ENCODE measurements at places on chromosomes 16 and 17.

DNA sequence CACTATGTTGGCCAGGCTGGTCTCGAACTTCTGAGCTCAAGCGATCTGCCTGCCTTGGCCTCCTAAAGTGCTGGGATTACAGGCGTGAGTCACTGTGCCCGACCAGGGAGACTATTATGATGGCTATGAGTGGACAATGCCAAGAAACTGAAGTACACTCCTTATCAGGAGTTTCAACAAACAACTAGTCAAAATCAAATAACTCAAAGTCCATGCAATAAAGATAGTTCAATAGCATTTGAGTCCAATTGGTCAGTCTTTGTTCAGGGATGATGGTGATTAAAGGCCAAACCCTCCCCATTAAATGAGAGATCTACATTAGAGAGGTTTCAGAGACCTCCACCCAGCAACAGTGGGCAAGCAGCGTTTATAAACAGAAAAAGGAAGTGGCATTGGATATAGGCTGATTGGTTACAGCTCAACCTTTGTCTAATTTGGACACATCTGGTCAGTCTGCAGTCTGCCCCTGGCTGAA is 8.0 kb downstream of the CHST5 start:
- no peak for DNase-seq

DNA sequence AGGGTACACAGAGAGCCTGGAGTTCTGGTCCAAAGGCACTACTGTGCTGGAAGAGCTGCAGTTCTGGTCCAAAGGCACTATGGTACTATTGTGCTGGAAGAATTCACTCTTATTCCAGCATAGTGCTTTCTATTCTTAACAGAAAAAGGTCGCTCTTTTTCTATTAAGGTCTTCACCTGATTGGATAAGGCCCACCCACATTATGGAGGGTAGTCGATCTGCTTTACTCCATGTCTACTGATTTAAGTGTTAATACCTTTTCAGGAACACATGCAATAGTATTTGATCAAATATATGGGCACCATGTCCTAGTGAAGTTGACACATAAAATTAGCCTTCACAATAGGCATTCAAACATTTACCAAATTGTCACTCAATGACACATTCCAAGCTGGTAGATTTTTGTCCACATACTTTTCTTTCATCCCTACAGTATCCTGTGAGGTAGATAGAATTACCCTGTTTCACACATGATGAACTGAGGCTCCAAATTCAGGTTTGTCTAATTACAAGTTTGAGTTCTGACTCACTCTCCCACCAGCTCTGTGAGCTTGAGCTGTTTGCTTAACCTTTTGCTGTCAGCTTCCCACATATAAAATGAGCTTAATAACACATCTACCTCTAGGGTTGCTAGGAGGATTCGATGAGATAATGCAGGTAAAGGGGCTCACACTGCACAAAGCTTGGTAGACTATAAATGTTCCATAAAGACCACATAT is 129.9 kb downstream of the AIPL1 start:
- DNase-seq = no peak

DNA sequence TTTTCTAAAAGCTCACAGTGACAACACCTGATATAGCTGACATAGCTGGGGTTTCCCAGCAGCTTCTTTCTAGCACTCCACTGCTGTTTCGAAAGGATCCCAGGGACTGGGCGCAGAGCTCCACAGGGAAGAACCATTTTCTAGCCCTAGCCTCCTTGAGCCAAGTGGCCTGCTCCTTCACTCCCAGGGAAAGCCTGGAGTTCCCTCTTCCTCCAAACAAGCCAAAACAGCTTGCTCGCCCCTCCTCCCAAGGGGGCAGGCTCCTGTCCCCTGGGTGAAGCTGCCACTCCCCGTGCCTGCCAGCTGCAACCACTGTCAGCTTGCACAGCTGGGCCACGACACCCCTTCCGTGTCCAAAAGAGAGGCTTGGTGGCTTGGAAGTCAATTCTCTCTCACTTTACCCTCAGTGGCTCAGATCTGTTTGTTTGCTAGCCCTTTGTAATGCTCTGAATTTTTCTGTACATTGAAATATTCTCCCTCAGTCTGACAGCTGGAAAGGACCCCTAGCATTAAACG is 59.8 kb downstream of the CYTH1 start:
- no peak for DNase-seq

- DNase-seq = no peak
Observed at GRCh38 chr17:8659758-8660410, 29.4 kb upstream of the MYH10 start.

DNA sequence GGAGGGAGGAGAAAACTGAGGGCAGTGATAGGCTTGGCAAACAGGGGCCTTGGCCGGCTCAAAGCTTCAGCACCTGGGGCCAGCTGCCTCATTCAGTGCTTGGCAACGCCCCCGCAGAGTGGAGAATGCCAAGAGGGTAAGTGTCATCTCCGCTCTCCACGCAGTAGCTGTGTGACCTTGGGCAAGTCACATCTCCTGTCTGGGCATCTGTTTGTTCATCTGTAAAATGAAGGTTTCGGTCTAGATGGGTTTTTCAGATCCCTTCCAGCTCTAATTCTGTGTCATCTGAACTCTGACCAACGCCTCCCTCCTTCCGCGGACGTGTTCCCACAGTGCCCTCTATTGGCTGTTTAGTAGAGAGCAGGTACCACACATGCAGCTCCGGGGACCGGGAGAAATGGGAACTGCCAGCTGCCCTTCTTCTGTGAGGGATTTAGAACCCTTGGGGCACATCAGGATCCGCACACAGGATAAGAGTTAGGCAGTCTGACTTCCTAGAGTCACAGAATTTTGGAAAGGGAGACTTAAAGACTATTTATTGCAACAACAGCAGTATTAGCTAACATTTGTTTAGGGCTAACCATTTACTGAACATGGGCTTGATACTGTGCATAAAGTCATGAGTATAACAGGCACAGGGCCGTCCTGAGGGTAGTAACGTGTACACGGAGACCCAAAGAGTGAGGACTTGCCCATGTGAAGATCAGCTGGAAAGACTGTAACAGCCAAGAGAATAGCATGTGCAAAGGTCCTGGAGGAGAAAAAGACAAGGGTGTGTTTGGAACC is 26.8 kb downstream of the GP2 start:
- peak; percentile 32 for DNase-seq

GRCh38 chr17:16044487-16044886 is 44.9 kb downstream of the TTC19 start:
- DNase-seq = no peak

DNA sequence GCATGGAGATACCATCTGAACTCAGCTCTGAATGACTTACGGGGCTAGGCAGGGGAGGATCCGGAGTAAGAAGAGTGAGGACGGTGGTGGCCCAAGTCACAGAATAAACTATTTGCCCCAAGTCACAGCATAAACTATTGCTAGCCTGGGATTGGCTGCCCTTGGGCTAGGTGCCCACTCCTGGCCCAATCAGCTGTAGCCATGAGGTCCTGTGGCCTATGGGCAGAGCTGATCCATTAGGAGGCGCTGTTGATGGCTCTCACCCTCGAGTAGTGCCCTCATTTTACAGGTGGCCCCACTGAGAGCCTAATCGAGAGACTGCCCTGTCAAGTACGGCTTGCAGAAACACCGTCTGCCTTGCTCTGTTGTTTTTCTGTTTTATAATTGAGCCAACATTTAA is 62.3 kb upstream of the ZNF423 start:
- no peak for DNase-seq

GRCh38 chr16:87945351-87946042 is 5.7 kb upstream of the BANP start:
- no peak for DNase-seq

DNA sequence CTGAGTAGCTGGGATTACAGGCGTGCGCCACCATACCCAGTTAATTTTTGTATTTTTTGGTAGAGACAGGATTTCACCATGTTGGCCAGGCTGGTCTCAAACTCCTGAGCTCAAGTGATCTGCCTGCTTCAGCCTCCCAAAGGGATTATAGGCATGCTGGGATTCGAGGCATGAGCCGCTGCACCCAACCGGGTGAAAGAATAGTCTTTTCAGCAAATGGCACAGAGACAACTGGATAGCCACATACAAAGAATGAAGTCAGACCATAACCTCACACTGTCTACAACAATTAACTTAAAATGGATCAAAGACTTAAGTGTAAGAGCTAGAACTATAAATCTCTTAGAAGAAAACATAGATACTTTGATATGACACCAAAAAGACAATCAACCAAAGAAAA is 67.6 kb downstream of the TBC1D16 start:
- no peak for DNase-seq

- no peak for DNase-seq
Observed at GRCh38 chr17:55427587-55427882, 5.9 kb upstream of the MMD start.

- DNase-seq = no peak
Observed at GRCh38 chr17:40529991-40530390, 28.6 kb upstream of the TNS4 start.

GRCh38 chr17:31541559-31541958 is 150.1 kb downstream of the RAB11FIP4 start:
- DNase-seq = no peak

DNA sequence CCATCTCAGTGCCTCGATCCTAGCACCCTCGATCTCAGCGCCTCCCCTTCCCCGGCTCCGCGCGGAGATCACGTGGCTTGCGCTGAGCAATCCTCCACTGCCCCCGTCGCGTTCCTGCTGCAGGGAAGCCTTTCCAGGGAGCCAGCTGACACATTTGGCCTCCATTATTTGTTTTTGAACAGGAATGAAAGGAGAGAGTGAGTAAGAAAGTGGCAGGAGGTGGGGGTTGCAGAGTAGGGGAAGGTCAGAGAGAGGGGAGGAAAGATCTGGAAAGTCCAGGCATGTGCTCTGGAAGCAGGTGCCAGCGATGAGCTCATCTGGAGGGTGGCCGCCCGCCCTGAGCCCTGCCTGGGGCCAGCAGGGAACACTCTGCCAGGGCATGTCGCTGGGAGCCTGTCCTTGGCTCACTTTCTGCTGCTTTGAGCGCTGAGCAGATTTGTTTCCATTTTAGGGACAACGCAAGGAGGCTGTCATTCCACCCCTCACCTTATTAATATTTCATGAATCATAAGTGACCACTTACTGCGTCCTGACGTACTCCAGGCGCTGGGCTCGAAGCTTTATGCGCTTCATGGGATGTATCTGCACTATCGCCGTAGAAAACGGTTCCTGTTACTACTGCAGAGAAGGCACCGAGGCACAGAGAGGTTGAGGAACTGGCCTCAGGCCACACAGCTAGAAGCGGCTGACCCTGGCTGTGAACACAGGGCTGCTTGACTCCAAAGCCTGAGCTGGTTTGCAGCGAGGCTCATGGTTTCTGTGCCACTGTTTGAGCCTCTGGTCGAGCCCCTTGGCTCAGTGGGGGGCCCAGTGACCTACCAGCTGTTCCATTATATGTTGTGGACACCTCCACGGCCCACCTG is 283.1 kb downstream of the SEC14L1 start:
- no peak for DNase-seq

GRCh38 chr17:28180449-28180848 is 138.0 kb downstream of the NLK start:
- DNase-seq = no peak

DNA sequence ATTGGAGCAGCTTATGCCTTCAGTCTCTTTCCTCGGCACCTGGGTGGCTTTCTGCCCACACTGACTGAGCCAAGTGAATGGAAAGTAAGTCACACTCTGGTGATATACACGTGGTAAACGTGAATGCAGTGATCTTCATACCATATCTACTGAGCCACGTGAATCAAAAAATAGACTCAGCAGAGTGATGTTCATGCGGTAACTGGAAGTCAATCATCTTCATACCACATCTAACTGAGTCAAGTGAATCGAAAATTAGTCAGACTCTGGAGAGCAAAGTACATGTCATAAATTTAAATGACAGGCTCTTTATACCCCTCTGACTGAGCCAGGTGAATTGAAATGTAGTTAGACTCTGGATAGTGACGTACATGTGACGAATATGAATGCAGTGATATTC is 47.1 kb upstream of the ARL4D start:
- DNase-seq = no peak

DNA sequence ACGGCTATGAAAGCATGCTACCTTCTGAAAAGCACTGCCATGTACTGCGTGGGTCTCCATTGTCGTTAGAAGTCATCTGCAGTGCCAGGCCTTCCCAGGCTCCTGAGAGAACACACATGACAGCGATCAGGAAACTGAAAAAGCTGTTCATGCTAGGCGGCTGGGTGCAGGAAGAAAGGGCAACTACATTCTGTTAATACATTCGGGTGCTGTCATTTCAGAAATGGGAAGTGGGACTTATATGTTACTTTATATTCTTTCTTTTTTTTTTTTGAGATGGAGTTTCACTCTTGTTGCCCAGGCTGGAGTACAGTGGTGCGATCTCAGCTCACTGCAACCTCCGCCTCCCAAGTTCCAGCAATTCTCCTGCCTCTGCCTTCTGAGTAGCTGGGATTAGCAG is 19.9 kb downstream of the CFAP20 start:
- DNase-seq = no peak

- DNase-seq = no peak
Observed at GRCh38 chr17:72913142-72913682, 179.3 kb downstream of the SLC39A11 start.

DNA sequence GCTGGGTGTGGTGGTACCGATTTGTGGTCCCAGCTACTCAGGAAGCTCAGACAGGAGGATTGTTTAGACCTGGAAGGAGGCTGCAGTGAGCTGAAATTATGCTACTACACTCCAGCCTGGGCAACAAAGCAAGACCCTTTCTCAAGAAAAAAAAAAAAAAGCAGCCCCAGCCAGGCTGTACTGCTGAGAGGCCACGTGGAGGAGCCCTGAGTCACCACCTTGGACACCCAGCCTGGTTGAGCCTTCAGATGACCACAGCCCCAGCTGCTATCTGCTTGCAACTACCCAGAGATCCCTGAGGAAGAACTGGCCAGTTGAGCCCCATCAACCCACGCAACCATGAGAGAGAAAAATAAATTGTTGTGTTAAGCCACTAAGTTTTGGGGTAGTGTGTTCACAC is 23.6 kb upstream of the GPRC5C start:
- no peak for DNase-seq

DNA sequence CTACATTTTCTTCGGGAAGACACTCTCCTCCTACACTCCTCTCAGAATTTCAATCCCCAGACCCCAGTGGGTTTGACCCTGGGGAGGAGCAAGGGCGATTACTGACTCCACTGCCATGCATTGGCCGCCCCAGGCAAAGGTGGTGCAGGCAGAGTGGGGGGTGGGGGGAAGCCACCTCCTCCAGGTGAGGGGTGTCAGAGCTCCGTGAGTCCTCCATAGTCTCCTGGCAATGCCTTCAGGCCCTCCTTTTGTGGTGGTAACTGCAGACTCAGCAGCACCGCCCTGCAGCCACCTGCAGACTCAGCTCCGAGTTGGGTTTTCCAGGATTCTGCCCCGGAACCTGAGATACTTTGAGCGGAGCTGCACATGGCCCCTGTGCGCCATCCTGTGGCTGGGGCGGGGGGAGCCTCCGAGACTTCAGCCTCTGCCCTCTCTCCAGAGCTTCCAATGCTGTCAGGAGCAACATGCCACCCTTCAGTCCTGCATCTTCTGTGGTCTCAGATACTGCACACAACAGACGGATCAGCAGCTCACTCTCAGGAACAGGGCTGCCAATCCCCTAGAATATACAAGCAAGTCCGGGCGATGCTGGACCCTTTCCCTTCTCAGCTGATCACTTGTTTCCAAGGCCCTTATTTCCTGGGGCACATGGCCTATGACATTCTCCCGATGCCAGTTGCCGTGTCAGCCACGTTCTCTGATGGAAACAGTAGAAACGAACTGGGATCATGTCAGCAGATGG is 2.4 kb upstream of the SLC47A2 start:
- no peak for DNase-seq

- DNase-seq = no peak
Observed at GRCh38 chr17:74690409-74690825, 22.3 kb downstream of the CD300LF start.
